ENCODE measurements at places on chromosomes 12 and 14. TPM values are rescaled to one million over a fixed set of nuclear protein-coding genes. Genes with fewer than 3 reads are reported as not detected.

Gene CLEC7A
- polyA plus RNA-seq = 1.5 TPM

Gene KLHL33
- polyA plus RNA-seq = 0.50 TPM

Gene NPFF
- polyA plus RNA-seq = not detected

Gene MYL2
- polyA plus RNA-seq = 715 TPM

Gene SERPINA10
- 0.06 TPM for polyA plus RNA-seq

Gene KCNH3
- polyA plus RNA-seq = 2.7 TPM

Gene LRRC10
- polyA plus RNA-seq = not detected

Gene SCYL2
- polyA plus RNA-seq = 41.2 TPM

Gene LRRIQ1
- 0.74 TPM for polyA plus RNA-seq

Gene COQ10A
- polyA plus RNA-seq = 18.7 TPM

Gene KRT78
- polyA plus RNA-seq = not detected

- DNase-seq = no peak
These were observed 28.5 kb upstream of the CIPC start for GRCh38 chr14:77069551-77069950.

DNA sequence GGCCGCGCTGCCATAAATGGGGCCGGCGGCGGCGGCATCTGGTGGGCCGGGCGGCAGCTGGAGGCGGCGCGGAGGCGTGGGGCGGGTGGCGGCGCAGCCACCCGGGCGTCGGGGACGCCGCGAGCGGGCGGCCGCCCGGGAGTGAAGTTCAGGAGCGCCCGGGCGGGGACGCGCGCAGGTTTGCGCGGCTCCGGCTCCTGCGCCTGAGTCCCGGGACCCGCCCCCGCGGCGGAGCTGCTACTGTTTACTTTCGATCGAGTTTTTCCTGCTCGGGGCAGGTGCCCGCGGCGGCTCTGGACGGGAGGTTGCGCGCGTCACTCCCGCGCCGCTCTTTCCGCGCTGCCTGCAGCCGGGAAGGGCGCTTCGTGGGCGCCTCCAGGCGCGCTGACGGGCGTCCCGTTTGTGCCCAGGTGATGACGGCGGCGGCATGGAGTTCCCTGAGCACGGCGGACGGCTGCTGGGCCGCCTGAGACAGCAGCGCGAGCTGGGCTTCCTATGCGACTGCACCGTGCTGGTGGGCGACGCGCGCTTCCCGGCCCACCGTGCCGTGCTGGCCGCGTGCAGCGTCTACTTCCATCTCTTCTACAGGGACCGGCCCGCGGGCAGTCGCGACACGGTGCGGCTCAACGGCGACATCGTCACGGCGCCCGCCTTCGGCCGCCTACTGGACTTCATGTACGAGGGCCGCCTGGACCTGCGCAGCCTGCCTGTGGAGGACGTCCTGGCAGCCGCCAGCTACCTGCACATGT lies at the start of gene ZBTB42:
TSS of gene ZBTB42 (plus strand) at position 331 of the 749 bp plus-strand sequence. CDS start at position 428, 97 bp downstream.
- DNase-seq = no peak

DNA sequence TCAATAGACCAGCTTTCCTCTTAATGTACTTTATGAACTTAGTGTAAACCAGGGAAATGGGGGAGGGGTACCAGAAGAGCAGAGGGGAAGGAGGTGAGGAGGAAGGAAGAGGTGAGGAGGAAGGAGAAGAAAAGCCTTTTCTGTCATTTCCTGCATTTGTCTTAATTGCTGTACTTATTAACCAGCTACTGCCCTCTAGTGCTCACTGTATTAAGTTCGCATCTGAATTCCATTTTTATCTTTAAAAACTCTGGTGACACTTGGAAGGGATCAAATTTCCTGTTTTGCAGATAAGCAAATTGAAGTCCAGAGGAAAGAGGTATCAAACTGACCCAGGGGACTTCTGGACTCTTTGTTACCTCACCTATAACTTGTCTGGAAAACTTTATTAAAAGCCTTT lies 22.2 kb downstream of the MANSC1 start:
- peak; percentile 66 for DNase-seq

GRCh38 chr14:75081660-75082229 lies 12.3 kb downstream of the ZC2HC1C start:
- peak; percentile 59 for DNase-seq

DNA sequence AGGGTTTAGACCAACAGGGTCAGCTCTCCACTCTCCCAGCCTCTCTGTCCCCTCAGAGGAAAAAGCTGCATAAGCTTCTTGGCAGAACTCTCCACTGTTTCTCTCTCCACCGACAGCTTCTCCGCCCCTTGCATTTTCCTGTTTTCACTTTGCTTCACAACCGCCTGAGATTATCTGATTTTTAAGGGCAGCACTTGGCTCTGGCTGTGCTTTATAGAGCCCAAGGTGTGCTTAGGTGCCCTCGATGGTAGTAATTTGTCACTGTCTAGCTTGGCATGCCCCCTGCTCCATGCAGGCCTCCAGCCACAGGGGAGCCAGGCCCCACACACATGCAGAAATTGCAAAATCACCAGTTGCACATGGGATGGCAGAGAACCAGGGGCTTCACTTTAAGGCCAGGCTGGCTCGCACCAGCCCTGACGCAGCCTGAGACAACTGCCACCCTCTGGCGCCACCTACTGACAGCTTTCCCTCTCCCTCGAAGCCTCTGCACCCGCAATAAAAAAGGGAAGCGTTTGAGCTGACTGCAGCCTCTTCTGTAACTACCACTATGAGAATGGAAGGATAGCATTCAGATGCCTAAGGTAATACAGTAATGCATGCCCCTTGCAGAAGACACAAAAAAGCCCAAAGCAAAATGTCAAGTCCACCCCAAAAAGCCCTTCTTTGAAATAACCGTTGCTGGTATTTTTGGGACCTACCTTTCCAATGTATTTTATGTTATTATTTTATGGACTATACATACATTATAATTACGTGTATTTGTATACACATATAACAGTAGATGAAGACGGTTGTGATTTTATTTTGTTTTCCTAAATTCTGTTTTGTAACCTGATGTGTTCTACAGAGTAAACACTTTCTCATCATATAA lies 32.0 kb upstream of the RIMBP2 start:
- peak; percentile 89 for DNase-seq

GRCh38 chr12:93163260-93164036 lies 214.3 kb upstream of the NUDT4 start:
- DNase-seq = no peak

- no peak for DNase-seq
These were observed 754 bp downstream of the ATG14 start for GRCh38 chr14:55410876-55411275.

DNA sequence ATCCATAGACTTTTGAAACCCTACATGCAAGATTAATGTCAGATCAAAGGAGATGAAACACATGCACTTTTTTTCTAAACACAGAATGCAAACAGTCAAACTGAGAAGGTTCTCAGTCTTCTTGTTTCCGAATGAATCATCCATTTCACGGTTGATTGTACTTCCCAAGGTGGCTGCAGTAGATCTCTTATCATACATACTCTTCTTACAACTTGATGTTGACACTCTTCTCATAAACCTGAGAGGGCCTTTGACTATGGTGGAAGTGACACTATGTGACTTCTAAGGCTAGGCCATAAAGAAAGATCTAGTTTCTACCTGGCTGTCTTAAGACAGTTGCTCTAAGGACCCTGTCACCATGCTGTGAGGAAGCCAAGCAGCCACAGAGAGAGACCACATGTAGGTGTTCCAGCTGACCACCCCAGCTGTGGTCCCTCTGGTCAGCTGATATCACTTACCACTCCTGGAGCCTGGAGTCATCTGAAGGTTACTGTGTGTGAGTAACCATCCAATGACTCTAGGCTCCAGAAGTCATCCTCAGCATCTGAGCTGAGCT lies 67.2 kb upstream of the HMGA2 start:
- no peak for DNase-seq

DNA sequence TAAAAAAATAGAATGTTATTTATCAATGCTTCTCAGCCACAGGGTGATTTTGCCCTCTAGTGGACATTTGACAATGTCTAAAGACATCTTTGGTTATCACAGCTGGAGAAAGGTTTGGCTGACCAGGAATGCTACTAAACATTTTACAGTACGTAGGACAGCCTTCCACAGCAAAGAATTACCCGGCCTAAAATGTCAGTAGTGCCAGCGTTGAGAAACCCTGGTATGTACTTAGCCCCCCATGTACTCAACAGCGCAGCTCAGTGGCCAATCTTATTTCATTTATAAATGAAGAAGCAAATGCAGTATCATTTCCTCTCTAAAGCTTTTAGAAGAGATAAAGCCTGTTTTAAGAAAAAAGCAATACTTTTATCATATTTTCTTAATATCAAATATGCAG lies 5.8 kb downstream of the MARK3 start:
- DNase-seq = peak; percentile 58

DNA sequence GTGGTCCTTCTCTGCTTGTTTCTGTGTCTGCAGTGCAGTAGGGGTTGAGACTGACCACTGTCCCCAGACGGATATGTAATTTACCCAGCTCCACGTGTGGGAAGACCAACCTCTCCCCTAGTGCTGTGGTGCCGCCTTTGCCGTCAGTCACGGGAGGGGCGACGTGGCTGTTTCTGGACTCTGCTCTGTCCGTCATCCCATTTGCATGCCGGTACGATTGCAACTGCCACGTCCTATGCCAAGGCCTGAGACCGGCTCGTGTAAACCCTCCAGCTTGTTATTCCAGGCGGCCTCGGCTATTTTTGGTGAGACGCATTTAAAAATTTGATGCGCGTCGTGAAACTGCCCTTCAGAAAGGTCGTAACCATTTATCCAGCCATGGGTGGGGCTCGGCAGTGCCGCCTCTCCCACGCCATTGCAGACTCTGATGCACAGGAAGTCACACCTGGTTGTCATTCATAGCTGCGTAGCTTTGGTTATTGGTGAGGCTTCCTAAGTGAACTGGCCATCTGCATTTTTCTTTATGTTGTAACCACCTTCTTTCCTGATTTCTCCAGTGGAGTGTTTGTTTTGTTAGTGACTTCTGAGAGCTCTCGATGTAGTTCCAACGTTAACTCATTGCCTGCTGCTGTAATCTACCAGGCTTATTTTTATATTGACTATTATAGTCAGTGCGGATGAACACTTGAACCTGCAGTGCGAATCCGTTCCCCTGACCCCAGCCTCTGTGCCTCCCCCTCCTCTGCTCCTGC lies 75.1 kb downstream of the ADGRD1 start:
- DNase-seq = no peak

GRCh38 chr12:124436366-124436765 lies 131.0 kb downstream of the NCOR2 start:
- DNase-seq = no peak

DNA sequence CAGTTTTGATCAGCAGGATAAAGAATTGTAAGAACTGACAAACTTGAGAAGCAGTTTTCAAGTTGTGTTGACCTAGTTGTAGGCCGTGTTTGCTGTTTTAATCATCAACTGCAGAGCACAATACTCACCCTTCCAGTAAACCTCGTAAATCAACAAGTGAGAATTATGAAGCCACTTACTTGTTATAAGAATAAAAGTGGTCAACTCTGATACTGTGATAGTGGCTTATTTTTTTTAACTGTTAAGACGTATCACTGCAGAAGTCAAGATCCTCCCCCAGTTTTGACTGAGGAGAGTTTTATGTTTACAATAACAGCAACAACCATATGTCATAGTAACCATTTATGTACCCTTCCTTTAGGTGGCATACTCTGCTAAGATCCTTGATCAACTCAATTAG lies 100.8 kb upstream of the DACT1 start:
- DNase-seq = no peak

GRCh38 chr12:53045696-53046045 lies 4.2 kb upstream of the TNS2 start:
- no peak for DNase-seq

- DNase-seq = no peak
These were observed 169.4 kb downstream of the KIF26A start for GRCh38 chr14:104307627-104308401.

DNA sequence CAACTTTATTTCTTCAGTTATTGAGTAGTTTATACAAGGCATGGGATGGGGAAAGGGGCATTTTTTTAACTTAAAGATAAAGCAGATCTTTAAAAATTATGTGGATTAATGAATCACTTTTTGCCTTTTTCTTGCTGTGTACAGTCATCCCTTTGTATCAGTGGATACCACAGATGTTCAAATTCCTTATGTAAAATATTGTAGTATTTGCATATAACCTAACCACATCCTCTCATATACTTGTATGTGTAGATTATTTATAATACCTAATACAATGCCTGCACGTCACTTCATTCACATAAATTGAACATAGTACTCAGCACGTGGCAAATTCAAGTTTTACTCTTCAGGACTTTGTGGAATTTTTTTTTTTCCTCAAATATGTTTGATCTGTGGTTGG lies 66.5 kb upstream of the MON2 start:
- DNase-seq = no peak

- no peak for DNase-seq
These were observed 56.8 kb downstream of the USP15 start for GRCh38 chr12:62317017-62317416.

DNA sequence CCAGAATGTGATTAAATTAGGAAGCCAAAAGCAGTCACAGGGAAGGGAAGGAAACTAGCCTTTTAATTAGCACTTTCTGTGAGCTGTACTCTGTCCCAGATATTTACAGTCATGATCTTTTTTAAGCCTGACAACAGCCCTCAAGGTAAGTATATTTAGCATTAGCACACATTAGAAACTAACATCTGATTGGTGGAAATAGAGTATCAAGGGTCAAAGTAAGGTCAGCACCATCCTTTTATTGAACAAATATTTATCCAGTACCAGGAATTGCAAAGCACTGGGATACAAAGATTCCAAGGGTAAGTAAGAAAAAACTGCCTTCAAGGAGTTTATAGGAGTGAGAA lies 28.2 kb downstream of the RPGRIP1 start:
- no peak for DNase-seq

- DNase-seq = no peak
These were observed 230.4 kb downstream of the SSPN start for GRCh38 chr12:26425587-26426260.

GRCh38 chr12:51217133-51217967 lies 512 bp downstream of the POU6F1 start:
- peak; percentile 10 for DNase-seq

GRCh38 chr14:104871145-104871655 lies 6.1 kb downstream of the CEP170B start:
- DNase-seq = peak; percentile 2

GRCh38 chr14:79613625-79614024 lies 597.7 kb downstream of the DIO2 start:
- no peak for DNase-seq

DNA sequence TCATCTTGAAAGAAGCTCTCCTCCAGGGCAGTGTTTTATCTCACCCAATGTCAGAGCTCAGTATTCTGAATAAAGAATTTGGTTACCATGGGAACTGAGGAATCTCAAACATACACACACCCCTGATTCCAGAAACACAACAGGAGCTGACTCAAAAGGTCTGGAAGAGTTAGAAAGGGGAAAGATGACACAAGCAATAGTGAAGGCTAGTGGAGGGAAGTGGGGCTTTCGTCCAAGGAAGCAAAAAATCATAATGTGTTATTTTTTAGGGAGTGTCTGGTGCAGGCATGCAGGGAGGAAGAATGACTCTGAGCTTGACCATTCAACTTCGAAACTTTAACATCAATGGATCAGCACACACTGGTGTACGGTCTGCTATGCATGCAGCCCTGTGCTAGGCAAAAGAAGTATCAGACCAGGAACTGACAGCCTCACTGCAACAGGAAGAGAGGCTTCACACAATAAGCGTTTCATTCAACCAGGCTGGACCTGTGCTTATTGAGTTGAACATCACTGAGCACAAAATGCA lies 20.3 kb downstream of the HEBP1 start:
- DNase-seq = peak; percentile 86
